Right lobe of liver (tissue), 6 donors: ENCODE measurements at places on chromosomes 2 and 18.

DNA sequence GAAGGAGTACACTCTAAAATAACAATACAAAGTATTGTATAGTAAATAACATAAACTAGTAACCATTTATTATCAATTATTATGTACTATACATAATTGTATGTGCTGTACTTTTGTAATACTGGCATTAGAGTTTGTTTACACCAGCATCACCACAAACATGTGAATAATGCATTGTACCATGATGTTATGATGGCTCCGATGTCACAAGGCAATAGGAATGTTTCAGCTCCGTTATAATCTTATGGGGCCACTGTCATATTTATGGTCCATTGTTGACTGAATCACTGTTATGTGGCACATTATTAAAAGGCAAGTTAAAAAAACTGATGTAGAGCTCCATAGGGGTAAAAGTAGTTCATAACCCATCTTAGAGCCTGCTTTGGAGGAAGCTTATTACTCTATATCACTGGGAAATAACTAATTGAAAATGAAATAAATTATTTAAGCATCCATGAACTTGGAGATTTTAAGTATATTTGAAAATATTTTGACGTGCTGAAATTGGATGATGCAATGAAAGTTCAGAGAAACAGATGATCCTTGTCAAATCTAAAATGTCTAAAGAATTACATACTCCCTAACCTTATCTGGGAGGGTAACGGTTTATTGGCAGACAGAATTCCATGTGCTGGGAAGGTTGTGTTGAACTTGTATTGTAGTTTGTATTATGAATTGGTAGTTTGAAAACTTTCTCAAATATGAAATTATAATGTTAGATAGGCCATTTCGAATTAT, 2.4 kb downstream of the SKA1 start:
- no peaks in the 10 kb centered on the region for H3K36me3 ChIP-seq
- no peak overlapping the region for H3K27ac ChIP-seq
- H3K27me3 ChIP-seq, result no peaks in the 10 kb centered on the region
- peaks cover 12% of the 10 kb centered on the region for H3K4me1 ChIP-seq

GRCh38 chr2:50641633-50642032, 390.3 kb downstream of the NRXN1 start:
- H3K36me3 ChIP-seq, result no peaks in the 10 kb centered on the region
- no peak for DNase-seq
- no peaks in the 10 kb centered on the region for H3K4me1 ChIP-seq
- H3K27ac ChIP-seq, result no peak overlapping the region
- H3K4me3 ChIP-seq, result no peak overlapping the region

GRCh38 chr2:184646177-184646576, 47.8 kb downstream of the ZNF804A start:
- no peaks in the 10 kb centered on the region for H3K36me3 ChIP-seq
- no peak for DNase-seq
- no peak overlapping the region for H3K4me3 ChIP-seq
- no peak overlapping the region for H3K27ac ChIP-seq

DNA sequence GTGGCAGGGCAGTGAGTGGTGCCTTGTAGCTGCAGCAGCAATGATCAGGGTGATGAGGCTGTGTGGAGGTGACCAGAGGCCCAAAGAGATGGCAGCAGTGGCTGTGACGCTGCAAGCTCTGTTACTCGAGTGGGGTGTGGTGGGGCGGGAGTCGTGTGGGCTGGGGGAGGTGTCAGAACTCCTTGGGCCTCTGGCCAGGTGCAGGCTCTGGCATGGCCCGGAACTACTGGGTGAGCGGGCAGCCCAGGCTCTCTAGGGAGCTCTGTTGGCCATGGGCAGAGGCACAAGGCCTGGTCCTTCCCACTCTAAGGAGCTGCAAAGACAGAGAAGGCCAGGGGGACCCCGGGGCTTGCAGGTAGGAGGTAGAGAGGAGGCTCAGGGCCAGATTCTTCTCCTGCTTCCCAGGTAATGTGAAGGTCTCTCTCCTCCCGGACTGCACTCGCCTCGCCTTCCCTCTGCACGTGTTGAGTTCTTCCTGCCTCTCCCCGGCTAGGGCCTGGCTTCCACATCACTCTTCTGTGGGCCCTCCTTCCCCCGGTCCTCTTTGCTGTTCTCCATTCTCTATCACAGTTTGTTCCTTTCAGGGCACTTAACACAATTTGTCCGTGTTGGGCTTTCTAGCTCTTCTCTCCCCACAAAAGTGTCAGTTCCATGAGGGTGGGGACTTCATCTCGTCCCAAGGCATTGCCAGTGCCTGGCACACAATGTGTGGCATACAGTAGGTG, 114.8 kb downstream of the MCFD2 start:
- no peaks in the 10 kb centered on the region for H3K27me3 ChIP-seq
- H3K36me3 ChIP-seq, result no peaks in the 10 kb centered on the region
- H3K27ac ChIP-seq, result no peak overlapping the region
- H3K4me3 ChIP-seq, result no peak overlapping the region
- no peak for DNase-seq

- no peaks in the 10 kb centered on the region for H3K4me1 ChIP-seq
- DNase-seq, result no peak
- H3K27ac ChIP-seq, result no peak overlapping the region
- H3K36me3 ChIP-seq, result no peaks in the 10 kb centered on the region
Observed at GRCh38 chr18:53795610-53796009, 428.9 kb downstream of the MBD2 start.

DNA sequence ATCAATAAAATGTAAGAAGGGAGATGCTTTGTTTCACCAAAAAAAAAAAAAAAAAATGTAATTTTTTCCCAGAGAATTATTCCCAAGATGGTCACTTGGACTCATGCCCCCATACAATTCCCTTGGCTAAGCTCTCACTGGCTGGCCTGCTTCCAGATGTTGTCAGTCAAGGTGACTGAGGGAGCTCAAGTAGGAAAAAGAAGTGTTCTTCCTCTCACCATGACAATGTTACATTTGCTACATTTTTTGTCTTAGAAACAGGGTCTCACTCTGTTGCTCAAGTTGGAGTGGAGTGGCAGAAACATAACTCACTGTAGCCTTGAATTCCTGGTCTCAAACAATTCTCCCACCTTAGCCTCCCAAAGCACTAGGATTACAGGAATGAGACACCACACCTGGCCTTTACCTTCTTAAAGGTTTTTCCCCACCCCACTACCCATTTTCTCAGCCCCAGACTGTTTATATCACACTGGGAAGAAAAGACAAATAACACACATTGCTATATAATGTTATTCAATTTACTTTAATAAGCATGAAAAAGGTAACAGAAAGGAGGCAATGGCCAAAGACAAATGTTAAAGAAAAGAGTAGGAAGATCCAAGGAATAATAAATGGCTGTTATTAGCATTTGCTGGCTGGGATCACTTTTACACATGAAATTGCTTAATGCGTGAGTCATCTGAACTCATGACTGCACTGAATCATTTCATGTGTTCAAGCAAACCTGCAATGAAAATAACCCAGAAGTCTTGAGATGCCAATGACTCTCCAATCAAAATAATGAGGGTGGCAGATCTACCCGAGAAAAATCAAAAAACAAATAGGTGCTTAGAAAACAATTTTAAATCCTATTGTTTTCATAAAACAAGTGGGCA, 45.2 kb downstream of the ACVR1 start:
- H3K4me3 ChIP-seq, result no peak overlapping the region
- DNase-seq, result no peak
- no peaks in the 10 kb centered on the region for H3K27me3 ChIP-seq
- peaks cover 24% of the 10 kb centered on the region for H3K4me1 ChIP-seq
- H3K27ac ChIP-seq, result peak overlapping the region; percentile 37

DNA sequence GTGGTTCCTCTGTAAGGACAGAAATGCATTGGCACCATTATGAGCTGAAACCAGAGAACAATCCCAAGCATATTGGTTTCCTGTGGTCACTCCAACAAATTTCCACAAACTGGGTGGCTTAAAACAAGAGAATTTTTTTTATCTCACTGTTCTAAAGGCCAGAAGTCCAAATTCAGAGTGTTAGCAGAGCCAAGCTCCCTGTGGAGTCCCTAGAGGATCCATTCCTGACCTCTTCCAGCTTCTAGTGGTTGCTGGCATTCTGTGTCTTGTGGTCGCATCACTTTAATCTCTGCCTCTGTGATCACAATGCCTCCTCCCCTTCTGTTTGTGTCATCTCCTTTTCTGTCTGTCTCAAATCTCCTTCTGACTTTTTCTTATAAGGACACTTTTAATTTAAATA, 380.3 kb downstream of the NYAP2 start:
- H3K27ac ChIP-seq, result no peak overlapping the region
- no peaks in the 10 kb centered on the region for H3K4me1 ChIP-seq
- H3K36me3 ChIP-seq, result no peaks in the 10 kb centered on the region
- no peak overlapping the region for H3K4me3 ChIP-seq
- no peak for DNase-seq

- H3K4me3 ChIP-seq, result no peak overlapping the region
- no peaks in the 10 kb centered on the region for H3K36me3 ChIP-seq
- H3K27ac ChIP-seq, result no peak overlapping the region
Observed at GRCh38 chr2:27261241-27261925, 1.5 kb downstream of the SLC30A3 start.

- no peaks in the 10 kb centered on the region for H3K4me1 ChIP-seq
- H3K36me3 ChIP-seq, result no peaks in the 10 kb centered on the region
- H3K4me3 ChIP-seq, result no peak overlapping the region
- no peak for DNase-seq
- no peaks in the 10 kb centered on the region for H3K27me3 ChIP-seq
Observed at GRCh38 chr18:12593866-12594265, 64.0 kb downstream of the SPIRE1 start.

GRCh38 chr2:13474538-13474937, 757.8 kb downstream of the TRIB2 start:
- H3K27me3 ChIP-seq, result no peaks in the 10 kb centered on the region
- no peak overlapping the region for H3K27ac ChIP-seq
- DNase-seq, result no peak
- no peaks in the 10 kb centered on the region for H3K4me1 ChIP-seq

GRCh38 chr18:61939046-61939674, 46.4 kb upstream of the RNF152 start:
- no peak overlapping the region for H3K4me3 ChIP-seq
- H3K27ac ChIP-seq, result no peak overlapping the region
- H3K36me3 ChIP-seq, result no peaks in the 10 kb centered on the region
- no peaks in the 10 kb centered on the region for H3K27me3 ChIP-seq
- no peak for DNase-seq

DNA sequence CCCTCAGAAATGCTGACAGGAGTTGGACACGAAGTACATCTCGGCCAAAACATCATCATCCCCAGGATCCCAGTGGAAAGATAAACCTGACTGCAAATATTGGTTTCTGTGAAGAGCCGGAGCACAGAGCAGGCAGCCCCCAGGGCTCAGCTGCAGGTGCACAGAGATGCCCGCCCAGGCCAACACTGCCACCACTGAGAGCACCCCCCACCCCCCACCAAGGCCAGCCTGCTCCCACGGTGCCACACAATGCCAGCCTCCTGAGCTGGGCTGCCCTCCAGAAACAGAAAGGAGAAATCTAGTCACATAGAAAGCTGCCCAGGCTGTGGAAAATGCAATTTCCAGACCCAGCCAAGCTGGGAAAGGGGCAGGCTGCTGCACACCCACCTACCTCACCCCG, 71.7 kb downstream of the GALNT14 start:
- no peak for DNase-seq
- H3K27ac ChIP-seq, result no peak overlapping the region
- no peaks in the 10 kb centered on the region for H3K27me3 ChIP-seq
- H3K4me3 ChIP-seq, result no peak overlapping the region
- H3K4me1 ChIP-seq, result no peaks in the 10 kb centered on the region
